ENCODE measurements at places on chromosomes 5 and 9.
A peak's percentile ranks its signal among the peaks of the same experiment; 100 is the strongest.

GRCh38 chr9:130997925-130998596, 10.9 kb upstream of the LAMC3 start:
- peak; percentile 83 for DNase-seq

DNA sequence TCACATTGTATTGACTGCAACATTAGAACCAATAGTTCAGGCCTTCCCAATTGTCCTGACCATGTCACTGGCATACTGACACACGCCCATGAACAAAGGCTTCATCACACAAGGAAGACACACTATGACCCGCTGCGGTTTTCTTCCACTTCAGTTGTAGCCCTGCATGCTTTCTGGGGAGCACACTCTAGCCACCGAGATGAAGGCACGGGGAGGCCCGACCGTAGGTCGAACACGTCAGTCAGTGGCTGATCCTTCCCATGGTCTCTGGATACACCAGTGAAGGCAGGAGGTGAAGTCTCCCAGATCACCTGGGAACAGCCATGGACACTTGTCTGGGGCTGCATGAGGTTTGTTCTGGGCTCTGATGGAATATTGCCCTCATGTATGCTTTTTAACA, 224.7 kb downstream of the FSTL4 start:
- DNase-seq = no peak

DNA sequence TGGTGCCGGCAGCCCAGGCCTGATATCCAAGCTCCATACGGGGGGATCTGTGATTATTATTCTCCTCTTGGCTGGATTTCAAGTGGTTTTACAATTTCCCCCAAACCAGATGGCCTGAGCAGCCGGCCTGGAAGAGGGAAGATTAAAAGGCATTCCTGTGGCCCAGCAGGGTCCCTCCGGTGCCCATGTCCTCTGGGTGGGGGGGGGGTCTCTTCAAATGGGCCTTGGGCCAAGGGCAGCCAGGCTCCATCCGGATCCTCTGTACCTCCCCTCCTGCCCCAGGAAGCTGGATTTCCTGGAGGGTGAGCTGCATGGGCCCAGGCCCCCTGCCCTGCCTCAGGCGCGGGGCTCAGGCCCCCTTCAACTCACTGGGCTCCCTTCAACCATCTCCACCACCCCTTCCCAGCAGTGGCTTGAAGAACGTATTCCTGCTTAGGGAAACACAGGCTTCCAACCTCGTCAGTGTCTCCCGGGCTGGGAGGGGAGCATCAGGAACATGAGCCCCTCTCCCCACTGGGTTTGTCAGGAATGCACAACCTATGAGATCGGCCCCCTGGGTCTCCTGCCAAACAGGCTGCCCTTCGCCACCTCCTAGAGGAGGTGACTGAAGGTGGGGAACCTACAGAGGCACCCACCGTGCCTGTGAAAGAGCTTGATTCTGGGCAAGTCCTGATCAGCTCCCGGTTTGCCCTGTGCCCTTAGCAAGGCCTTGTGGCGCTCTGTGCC, 62.9 kb upstream of the ORM1 start:
- DNase-seq = no peak

GRCh38 chr9:34572092-34572491, 17.4 kb downstream of the CNTFR start:
- DNase-seq = no peak

DNA sequence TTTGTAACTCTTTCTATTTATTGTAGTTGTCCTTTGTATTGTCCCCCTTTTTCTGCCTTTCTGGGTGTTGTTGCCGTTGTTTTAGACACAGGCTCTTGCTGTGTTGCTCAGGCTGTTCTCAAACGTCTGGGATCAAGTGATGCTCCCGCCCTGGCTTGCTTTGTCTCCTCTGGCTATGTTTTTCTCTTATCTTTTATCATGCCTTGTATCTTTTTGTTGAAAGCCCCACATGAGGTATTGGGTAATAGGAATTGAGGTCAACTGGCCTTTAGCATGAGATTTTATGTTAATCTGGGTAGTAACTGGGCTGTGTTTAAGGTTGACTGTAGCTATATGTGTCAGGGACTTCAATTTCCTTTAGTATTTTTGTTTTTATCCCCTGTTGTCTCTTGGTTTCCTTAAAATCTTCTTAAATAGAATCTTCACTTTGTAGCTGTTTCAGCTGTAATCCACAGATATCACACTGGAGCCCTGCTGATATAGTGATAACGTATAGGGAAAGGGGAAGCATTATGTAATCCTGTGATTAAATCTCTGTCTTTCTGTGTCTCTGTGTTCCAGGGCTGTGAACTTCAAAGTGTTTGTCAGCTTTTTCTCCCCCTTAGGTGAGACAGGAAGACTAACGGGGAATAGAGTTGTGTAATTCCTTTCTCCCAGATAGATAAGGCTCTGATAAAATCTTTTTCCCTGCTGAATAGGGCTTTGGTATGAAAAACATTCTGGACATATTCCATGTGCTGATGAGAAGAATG, 25.9 kb upstream of the CACNA1B start:
- peak; percentile 52 for DNase-seq

- DNase-seq = no peak
Measured at GRCh38 chr5:39100851-39101396, 26.7 kb upstream of the RICTOR start.

DNA sequence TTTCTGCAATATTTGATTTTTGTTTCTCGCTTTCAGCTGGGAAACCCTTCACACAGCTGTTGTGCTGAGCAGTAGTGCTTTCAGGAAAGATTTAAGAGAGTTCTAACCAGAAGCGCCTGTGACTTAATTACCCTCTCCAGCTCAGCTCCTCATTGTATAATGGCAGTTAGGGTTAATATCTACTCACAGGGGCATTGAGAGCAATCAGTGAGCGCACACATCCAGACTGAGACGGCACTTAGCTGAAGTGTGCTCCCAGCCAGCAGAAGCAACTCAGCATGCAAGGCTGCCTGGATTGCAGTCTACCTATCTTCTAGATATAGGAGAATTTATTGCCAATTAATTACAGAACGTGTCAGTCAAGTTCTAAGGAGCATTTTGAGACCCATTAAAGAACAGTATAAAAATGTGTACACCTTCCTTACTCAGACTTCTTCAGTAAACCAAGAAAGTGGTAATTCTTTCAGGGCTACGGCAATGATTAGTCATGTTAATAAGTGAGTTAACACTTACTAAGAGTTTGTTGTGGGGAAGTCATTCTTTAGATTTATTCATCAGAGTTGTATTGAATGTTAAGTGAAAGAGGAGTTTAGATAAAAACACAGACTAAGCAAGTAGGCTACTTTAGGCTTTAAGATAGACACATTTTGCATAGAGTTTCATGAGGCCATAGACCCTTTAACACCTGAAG, 111.7 kb upstream of the PCAT7 start:
- DNase-seq = no peak

GRCh38 chr9:131080589-131080988, 15.7 kb upstream of the AIF1L start:
- no peak for DNase-seq

- no peak for DNase-seq
Measured at GRCh38 chr9:129221979-129222635, 44.0 kb upstream of the IER5L start.

DNA sequence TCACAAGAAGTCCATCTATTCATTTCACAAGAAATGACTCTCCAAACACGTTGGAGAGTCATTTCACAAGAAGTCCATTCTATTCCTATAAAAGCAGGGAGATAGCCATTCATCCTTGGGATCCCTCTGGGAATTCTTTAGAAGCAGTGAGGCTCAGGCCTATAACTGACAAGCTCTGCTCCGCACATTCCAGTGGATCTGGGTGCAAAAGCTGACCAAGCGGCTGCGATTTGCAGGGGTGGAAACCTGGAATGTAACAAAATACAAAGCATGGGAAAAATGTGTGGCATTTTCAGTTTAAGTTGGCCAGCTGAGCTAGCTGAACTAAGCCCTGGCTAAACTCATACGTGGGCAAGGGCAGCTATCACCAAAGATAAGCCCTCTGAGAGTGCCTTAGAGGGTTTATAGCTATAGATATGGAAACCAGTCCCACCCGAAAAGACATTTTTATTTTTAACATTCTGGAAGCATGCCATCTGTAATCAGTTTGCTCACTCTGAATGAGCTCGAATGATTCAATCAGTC, 8.7 kb downstream of the TAS2R1 start:
- peak; percentile 1 for DNase-seq

DNA sequence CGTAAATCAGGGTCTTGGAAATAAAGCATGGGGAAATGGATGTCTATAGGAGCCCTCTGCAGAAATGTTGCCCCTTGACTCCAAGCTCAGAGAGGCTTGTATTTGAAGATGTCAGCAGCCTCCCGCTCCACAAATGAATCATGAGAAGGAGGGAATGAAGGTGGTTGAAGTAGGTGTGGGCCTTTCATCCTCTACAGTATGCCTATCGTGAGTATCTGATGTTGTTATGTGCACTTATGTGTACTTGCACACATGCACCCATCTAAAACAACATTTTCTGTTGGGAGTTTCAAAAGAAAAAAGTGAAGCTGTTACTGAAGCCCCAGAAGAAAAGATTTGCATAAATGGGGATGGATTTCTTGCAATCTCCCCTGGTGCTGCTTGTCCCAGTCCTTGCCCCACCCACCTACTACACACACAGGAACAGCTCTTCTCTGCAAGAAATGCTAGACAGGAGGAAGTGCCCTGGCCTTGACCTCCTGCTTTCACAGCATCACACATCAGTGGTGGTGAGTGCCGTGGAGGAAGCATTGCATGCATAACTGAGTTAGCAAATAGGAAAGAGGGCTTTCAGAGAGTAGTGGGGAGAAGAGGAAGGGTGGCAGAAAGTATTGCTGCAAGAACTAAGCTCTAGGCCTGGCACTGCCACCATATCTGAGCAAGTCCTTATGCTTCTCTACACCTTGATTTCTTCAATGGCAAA, 156.1 kb downstream of the SNX18 start:
- DNase-seq = peak; percentile 16

DNA sequence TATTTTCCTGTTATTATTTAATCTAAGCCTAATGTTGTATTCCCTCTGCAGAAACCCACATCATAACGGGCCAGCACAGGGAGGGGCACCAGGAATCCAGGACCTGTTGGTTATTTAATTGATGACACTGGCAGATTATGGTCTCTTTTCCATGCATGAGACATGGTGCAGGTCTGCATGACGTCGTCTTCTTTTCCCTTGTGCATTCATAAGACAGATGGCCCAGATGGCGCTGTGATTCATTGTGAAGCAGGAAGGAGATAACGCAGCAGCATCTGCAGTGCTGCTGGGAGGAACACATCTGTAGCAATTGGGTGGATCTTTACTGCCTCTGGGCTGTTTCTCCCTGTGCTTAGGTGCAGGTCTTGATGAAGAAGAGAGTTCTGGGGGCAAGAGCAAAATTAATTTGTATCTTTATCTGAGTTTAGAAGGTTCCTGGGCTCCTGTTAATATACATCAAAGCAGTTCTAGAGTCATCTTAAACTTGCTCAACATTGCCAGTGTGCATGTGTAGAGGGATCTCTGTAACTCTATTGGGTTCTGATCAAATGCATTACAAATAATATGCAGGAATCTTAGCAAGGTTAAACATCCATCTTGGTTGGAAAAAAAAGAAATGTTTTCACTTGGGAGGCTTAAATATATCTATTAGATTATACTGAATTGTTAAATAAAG, 176.1 kb downstream of the PCSK1 start:
- DNase-seq = peak; percentile 16

GRCh38 chr9:115373000-115373709, 255.2 kb upstream of the TNC start:
- DNase-seq = no peak

GRCh38 chr9:16848179-16848578, 22.3 kb downstream of the BNC2 start:
- DNase-seq = no peak

DNA sequence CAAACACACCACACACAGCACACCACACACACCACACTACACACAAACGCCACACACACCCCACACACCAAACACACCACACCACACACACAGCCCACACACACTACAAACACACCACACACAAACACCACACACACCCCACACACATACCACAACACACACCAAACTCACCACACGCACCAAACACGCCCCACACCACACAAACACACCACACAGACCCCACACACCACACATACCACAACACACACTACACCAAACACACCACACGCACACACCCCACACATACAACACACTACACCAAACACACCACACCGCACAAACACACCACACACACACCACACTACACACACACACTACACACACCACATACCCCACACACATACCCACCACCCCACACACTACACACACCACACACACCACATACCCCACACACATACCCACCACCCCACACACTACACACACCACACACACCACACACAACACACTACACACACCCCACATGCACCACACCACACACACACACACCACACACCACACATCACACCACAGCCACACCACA, 151.2 kb downstream of the ERCC6L2 start:
- DNase-seq = no peak

- DNase-seq = peak; percentile 31
Measured at GRCh38 chr5:95069948-95070347, 214.9 kb downstream of the MCTP1 start.

DNA sequence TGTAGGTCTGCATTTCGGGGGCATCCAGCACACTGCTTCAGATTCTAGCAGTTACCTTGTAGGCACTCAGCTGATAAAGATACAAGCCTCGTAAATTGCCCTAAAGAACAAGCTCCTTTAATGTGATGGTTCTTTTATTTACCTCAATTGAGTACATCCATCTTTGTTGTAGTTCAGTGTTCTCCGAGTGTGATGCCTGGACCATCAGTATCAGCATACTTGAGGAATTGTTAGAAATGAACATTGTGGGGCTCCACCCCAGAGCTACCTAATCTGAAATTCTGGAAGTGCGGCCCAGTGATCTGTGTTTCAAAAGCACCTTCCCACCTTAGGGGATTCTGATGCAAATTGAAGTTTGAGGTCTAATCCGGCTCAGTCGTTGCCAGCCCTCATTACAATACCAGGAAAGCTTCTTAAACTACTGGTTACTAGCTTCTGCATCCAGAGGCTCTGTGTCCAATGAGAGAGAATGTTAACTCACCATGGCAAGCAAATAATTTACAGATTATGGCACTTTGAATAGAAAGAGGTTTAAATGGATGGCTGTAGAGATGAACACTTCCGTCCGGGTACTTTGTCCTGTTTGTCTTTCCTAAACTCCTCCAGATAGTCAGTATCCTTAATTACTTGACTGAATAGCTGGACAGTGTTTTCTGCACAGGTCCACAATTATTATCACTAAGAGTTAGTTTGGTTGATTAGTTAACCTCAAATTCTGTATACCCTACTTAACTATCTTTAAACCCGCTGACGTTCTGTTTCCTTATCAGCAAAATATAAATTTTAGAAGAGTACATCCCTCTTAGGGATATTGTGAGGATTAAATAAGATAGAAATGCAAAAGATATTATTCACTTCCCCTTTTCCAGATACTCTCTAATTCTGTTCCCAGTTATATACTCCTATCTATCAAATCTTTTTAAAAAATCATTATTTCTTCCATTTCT, 47.9 kb downstream of the RAI14 start:
- DNase-seq = no peak

GRCh38 chr5:203246-203930, 12.1 kb downstream of the LRRC14B start:
- DNase-seq = no peak

GRCh38 chr5:27523629-27524028, 485.2 kb upstream of the CDH9 start:
- no peak for DNase-seq

- DNase-seq = no peak
Measured at GRCh38 chr9:6689893-6690674, 44.6 kb upstream of the GLDC start.
